ENCODE measurements at places on chromosomes 16 and 17.
A peak's percentile ranks its signal among the peaks of the same experiment; 100 is the strongest.

DNA sequence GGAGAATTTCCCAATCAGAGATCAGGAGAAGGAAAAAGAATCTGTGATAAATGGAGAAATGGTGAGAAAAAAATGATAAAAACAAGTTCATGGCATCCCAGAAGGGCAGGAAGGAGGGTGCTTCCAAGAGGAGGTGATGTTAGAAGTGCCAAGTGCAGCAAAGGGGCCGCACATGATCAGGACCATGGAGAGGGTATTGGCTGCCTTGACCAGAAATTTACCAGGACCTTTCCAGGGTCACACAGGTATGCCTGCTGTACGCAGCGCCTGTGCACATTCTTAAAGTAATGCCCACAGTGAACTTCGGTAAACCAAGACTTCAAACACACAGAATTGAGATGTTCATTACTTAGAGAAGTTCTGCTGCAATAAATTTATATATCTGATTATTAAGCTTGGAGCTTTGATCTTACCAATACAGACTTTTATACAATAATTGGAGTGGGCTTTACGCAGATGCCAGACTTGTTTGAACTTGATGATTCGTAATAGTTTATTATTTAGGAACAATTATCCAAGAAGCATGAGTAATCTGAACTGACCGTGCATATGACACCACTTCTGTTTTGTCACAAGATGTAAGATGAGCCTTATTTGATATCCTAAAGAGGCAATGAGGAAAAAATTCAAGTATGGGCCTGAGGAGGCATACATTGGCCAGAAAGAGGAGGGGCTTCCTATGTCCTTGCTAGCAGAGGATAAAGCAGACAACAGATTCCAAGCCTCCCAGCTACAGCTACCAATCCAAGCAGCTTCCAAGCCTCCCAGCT lies 2.2 kb upstream of the KRT33A start:
- no peak for DNase-seq

DNA sequence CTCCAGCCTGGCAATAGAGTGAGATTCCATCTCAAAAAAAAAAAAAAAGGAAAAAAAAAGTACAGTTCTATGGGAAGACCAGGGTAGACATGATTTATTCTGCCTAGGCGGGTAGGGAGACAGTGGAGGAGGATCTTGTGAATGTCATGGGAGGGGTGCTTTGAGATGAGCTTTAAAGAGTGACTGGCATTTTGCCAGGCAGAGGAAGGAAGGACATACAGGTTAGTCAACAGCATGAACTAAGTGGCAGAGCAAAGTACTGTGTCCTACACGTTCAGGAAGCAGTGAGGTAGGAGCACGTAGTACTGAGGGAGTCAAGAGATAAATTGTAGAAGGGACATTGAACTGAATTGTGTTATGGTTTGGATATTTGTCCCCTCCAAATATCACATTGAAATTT lies 451.5 kb downstream of the TOX3 start:
- DNase-seq, result no peak

GRCh38 chr17:59634632-59635541 lies 15.2 kb downstream of the CLTC start:
- DNase-seq, result no peak

DNA sequence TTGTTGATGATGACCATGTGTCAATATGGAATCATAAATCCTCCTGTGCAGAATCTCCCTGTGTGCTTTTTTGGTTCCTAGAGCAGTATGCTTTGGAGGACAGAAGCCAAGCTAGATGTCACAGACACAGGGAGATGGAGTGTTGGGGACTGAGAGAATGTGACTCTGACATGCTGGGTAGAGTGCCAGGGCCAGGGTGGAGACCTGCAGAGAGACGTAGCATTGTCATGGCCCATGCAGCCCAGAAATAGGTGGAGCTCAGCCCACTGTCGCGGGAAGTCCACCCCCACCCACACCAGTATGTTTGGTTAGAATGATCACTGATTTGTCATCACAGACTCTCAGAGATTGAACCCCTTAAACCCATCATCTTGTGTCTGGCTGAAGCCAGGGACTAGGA lies 39.2 kb upstream of the ADCY7 start:
- no peak for DNase-seq

GRCh38 chr16:75105306-75106061 lies 11.1 kb downstream of the LDHD start:
- no peak for DNase-seq

GRCh38 chr17:42306385-42306667 lies 18.0 kb downstream of the STAT5A start:
- DNase-seq, result no peak

DNA sequence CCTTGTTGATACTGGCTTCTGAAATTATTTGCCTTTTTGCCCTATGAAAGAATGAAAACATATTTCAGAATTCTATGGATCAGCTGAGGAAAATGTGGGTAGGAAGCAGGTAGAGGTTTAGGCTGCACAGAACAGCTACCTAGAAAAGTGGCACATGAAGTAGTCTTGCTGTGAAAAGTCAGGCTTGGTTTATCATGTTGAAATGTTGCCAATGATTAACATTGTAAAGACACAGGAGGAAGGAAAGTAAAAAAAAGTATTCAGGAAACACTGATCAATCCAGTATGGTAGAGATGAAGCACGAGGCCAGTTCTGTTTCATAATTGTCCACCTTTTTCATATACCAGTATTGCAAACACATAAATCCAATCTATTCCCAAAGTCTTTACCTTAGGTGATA lies 29.9 kb downstream of the ABCA6 start:
- no peak for DNase-seq

DNA sequence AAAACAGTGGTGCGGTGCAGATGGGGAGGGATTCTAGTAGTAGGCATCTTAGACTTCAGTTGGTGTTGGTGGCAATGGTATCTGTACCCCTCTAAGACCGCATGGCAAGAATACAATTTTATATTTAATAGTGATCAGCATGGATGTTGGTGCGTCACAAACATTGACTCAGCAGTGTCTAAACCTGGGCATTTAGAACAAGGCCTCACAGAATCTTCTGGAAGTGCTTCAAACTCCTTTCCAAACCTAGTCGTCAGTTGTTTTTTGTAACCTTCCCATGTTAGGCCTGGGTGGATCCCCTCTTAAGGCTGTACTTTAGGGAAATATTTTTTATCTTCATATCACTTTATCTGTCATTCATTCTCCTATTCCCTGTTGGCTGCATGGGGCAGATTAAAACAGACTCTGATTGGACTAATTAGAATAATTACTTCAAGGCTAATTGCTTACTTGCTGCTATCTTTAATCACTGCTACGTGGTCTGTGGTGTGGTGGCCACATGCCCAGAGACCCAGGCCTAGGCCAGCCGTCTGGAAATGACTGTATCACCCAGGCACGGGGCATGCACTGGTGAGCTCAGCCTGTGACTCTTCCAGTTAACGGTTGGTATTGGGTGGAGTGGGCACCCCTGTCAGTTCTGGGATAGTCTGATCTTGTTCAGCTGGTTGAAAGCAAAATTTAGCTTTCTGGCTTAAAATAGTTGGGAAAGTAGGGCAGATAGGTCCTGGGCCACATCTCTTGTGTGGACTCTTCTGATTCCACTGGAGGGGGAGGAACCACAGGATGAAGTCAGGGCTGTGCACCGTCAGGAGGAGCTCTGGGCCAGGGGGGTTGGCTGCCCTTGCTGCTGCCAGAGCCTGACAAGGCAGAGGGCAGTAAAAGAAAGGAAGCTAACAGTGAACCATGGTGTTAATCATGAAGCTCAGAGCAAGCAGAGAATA lies 4.5 kb downstream of the ALKBH5 start:
- no peak for DNase-seq

GRCh38 chr17:29401258-29401657 lies 11.1 kb downstream of the TAOK1 start:
- DNase-seq, result no peak

DNA sequence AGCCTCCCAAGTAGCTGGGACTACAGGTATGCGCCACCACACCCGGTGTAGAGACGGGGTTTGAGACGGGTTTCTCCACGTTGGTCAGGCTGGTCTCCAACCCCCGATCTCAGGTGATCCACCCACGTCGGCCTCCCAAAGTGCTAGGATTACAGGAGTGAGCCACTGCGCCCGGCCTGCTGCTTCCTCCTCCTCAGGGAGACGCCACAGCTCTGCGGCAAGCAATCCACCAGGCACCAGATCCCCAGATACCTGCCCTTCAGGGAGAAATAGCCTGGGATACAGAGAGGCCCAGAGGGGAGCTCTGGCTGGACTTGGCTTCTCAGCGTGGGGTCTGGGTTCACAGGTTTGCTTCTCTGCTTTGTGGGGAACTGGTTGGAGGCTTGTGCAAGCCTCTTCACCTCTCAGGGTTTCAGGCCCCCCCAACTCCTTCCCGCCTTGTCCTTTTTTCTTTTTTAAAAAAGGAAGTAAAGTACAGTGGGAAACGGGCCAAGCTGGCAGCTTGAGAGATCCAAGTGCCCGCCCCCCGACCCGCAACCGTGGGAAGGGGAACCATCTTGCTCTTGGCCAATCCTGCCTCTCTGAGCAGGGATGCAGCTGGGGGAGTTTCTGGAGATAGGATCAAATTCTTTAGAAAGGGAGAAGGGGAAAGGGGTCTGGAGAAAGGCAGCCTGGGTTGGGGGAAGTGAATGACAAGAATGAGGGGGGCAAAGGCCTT lies 2.6 kb upstream of the SPHK1 start:
- DNase-seq, result no peak

DNA sequence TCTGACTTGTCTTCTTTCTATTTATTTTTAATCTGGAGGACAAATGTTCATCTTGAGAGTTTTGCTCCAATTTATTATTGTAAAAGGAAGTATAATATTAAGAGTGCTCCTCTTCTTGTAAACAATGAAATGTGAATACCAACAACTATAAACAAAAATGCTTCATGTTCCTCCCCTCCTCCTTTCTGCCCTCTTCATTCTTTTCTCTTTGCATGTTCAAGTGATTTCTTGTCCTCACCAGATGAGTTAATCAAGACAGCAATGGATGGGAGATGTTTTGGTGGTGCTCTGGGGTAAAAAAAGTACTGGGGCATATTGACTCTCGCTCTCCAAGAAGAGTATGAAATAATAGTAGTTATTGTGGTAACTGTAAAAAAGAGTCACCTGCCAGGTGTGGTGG lies 24.3 kb downstream of the ITGB3 start:
- no peak for DNase-seq

- peak; percentile 32 for DNase-seq
These were observed 2.6 kb upstream of the KRT36 start for GRCh38 chr17:41492351-41492750.

DNA sequence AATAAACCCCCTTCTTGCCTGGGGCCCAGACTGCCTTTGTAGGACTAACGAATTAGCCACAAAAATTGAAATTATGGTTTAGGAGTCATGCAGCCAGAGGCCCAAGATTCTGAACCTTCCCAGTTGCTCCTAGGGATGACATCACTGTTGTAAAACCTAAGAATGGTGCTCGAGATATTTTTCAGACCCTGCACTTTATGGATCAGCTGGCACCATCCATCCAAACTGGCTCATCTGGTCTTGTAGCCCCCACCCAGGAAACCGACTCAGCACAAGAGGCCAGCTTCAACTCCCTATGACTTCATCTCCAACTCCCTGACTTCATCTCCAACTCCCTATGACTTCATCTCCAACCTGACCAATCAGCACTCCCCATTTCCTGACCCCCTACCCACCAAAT lies 10.9 kb upstream of the EVPL start:
- DNase-seq, result no peak

- DNase-seq, result no peak
These were observed 22.5 kb downstream of the ELAC2 start for GRCh38 chr17:12995106-12995895.

- no peak for DNase-seq
These were observed 48.8 kb downstream of the PITPNM3 start for GRCh38 chr17:6507535-6507934.

DNA sequence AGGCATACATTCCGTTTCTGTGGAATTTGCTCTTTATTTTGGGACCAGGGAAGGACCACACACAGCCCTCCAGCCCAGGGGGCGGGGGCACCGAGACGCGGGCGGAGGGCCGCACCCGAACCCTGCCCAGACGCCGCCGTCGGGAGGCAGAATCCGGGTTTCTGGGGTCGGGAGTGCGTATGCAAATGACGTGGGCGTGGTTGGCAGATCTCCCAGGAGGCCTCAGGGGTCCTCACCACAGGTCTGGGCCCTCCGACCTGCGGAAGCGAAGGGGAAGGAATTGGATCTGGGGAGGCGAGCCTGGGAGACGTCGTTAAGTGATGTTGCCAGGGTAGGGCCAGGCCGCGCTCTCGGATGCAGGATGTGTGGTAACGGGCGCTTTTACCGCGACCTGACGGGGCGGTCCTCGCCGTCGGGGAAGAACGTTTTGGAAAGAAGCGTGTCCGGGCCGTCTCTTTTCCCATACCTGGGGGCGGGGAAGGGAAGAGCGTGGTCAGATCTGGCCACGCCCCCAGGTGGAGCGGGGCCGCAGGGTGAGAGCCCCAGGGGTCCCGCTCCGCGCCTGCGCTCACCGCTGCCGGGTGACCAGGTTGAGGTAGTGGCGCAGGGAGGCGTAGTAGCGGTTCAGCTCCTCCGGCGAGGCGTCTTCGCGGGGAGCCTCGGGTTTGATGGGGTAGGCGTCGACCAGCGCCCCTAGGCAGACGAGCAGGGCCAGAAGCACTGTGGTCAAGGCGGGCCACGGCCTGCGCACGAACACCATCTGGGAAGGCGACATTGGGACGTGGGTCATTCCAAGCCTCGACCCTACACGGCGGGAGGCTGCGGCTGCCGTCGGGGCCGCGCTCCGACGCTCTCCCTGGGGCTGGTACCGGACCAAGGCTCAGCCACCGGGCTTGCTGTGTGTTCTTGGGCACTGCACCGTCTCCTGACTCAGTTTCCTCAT lies 745 bp downstream of the PYY start:
- DNase-seq, result no peak

GRCh38 chr16:26593700-26594099 lies 473.0 kb upstream of the C16orf82 start:
- no peak for DNase-seq

DNA sequence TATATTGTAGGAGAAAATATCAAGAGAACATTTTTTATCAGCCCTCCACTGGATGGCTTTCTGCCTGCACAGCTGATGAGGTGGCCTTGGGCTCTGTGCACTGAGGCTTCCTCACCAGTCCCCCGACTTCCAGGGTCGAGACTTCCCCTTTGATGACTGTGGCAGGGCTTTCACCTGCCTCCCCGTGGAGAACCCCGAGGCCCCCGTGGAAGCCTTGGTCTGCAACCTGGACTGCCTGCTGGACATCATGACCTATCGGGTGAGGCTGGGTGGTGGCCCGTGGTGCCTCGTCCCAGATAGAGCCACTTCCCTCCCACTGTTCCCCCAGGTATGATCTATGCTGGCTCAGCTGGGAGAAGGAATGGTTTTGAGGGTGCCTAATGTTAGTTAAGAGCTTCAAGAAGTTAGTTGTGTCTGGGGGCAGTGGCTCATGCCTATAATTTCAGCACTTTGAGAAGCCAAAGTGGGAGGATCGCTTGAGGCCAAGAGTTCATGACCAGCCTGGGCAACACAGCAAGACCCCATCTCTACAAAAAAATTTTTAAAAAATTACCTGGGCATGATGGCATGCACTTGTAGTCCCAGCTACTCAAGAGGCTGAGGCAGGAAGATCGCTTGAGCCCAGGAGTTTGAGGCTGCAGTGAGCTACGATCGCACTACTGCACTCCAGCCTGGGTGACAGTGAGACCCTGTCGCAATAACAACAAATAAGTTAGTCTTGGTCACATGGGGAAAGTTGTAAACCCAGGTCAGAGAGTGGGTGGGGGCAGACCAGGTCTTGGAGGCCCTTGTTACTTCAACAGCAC lies 11.8 kb downstream of the FCSK start:
- no peak for DNase-seq

- DNase-seq, result no peak
These were observed 2.7 kb downstream of the MAFG start for GRCh38 chr17:81924557-81925532.

- no peak for DNase-seq
These were observed 22.4 kb downstream of the PLD6 start for GRCh38 chr17:17183744-17184143.

GRCh38 chr16:78925083-78925767 lies 675.3 kb downstream of the MAF start:
- no peak for DNase-seq

- DNase-seq, result no peak
These were observed 2.8 kb downstream of the BFAR start for GRCh38 chr16:14635395-14636165.
